Hindlimb muscle (tissue), 1 donor: ENCODE measurements at places on chromosomes 5 and 9. TPM values are rescaled to one million over a fixed set of nuclear protein-coding genes. Genes with fewer than 3 reads are reported as not detected.

Gene IQGAP2
- polyA plus RNA-seq, result 6.6 TPM

Gene IFNB1
- polyA plus RNA-seq, result not detected

Gene GRIA1
- 0.28 TPM for polyA plus RNA-seq

Gene APBA1
- 6.0 TPM for polyA plus RNA-seq

Gene C6
- 0.19 TPM for polyA plus RNA-seq

Gene SPATA31D3
- not detected for polyA plus RNA-seq

Gene SLC34A1
- polyA plus RNA-seq, result not detected

Gene SPARC
- 3,722 TPM for polyA plus RNA-seq

Gene TLR4
- polyA plus RNA-seq, result 6.2 TPM

- DNase-seq, result no peak
Measured at GRCh38 chr5:109990723-109991359, 301.1 kb downstream of the MAN2A1 start.

DNA sequence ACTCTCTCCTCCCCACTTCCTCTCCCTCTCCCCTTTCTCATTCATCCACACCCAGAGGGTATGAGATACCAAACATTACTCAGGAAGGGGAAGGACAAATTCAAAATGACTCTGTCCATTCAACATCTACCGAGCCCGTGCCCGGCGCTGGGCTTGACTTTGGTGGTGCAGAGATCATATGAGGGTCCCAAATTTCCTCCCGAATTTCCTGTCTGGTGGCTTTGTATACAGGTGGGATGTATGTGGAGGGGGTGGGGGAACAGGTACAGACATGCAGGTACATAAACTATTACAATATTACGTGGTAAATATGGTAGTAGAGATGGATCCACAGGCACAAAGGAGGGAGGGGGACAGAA lies 21.8 kb upstream of the GABRP start:
- no peak for DNase-seq

GRCh38 chr5:66859526-66859925 lies 263.3 kb downstream of the MAST4 start:
- DNase-seq, result no peak

DNA sequence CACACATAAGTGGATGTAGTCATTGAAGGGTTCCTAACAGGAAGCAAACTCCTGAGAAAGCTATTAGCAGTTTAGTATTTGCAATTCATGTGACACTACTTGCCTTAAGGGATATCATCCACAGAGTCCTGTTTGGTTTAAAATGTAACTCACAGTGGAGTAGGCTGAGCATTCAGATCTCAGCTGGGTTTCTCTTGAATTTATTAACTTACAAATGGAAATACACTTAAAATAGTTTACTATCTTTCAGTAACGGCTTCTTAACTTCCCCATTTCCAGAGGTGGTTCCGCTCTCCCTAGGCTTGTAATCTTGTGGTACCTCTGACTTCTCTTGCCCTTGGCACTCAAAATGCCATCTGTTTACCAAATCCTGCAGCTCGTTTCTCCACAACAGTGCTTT lies 660.7 kb upstream of the ADAMTS16 start:
- DNase-seq, result no peak

DNA sequence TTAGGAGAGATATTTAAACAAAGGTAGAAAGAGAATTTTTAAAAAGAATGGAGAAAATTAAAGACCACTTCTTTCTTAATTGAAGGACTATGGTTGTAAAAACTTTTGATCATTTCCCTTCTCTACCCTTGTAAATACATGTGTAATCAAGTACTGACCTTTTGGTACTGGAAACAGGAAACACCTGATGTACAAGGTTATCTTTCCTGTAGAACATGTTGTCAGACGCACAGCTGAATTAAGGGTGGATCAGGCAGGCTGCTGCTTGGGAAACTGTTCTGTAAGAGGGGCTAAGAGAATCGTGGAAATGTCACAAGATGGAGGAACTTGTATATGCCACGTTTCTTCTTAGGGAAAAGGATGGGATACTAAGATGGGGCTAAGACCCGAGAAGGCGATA lies 341.6 kb downstream of the ZNF608 start:
- DNase-seq, result no peak

DNA sequence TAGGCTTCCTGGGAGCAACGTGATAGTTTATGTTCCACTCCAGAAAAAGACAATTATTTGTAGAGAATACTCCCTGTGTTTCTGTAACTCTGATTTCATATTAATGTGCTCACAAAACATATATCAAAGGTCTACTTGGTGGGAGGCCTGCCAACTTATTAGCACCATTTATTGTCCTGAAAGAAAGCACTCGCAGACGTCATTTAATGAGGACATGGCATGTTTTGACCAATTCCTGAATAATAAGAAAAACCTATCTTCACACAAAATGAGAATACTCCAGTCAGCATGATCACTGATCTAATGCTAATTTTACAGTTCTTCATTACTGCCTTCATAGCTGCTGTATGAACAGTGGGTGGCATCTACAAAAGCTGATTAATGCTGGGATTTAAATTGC lies 46.4 kb upstream of the RASEF start:
- no peak for DNase-seq

GRCh38 chr9:121972501-121972981 lies 120.6 kb downstream of the TTLL11 start:
- DNase-seq, result no peak

- no peak for DNase-seq
Measured at GRCh38 chr5:127085371-127085770, 12.1 kb upstream of the C5orf63 start.

DNA sequence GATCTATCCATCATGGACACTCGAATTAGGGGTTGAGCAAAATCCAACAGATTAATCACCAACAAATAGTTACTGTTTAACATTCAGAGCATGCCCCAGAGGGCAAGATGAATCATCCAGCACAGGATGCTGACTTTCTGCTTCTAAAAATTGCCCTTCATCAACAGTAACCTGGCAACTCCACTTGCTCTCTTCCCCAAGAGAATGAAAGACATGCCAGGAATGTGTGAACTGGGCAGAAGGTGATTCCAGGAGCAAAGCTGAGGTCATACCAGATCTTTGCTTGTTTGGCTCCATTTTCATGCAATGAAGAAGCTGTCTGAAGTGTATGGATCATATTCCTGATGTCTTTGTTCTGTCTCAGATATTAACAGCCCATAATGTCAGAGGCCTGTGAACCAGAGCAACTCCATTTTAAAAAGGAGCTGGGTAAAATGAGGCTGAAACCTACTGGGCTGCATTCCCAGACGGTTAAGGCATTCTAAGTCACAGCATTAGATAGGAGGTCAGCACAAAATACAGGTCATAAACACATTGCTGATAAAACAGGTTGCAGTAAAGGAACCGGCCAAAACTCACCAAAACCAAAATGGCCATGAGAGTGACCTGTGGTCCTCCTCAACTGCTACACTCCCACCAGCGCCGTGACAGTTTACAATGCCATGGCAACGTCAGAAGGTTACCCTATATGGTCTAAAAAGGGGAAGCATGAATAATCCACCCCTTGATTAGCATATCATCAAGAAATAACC lies 2.5 kb upstream of the ZNF367 start:
- DNase-seq, result no peak

GRCh38 chr9:86598411-86599239 lies 244.4 kb upstream of the TUT7 start:
- DNase-seq, result peak; percentile 65

- DNase-seq, result no peak
Measured at GRCh38 chr5:851553-851952, 767 bp upstream of the ZDHHC11 start.

- DNase-seq, result peak; percentile 49
Measured at GRCh38 chr9:17906841-17907778, 328.2 kb downstream of the SH3GL2 start.

DNA sequence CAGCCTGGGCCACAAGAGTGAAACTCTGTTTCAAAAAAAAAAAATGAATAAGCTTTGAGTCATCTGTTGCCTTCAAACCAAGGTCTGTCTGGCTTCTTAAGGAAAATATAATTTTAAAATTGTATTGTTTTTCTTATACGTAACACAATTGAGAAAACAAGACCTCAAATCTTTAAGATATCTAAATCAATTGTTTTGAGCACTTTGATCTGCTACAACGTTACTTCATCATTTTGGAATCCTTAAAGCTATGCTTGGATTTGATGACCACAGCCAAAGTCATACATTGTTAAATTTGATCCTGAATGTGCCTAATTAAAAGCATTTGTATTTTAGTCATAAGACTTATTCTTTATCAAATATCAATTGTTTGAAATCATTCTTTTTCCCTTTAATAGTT lies 37.7 kb upstream of the VCAN start:
- no peak for DNase-seq

DNA sequence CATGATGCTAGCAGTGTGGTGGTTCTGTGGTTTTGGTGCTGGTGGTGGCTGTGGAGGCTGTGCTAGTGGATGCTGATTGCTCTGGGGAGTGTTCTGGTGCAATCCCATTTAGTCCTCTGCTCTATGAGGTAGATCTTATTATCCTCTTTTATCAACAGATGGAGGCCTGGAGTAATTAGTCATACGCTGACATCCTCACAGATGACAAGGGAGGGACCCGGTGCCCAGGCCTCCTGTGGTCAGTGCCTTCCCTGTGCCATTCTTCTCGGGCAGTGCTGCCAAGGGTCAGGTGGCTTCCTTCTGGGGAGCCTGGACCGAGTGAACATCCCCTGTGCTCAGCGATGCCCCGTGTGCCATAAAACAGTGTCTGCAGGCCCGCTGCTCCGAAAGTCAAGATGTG lies 74.5 kb downstream of the COL5A1 start:
- DNase-seq, result no peak

- DNase-seq, result no peak
Measured at GRCh38 chr9:3887221-3887653, 361.4 kb upstream of the RFX3 start.

DNA sequence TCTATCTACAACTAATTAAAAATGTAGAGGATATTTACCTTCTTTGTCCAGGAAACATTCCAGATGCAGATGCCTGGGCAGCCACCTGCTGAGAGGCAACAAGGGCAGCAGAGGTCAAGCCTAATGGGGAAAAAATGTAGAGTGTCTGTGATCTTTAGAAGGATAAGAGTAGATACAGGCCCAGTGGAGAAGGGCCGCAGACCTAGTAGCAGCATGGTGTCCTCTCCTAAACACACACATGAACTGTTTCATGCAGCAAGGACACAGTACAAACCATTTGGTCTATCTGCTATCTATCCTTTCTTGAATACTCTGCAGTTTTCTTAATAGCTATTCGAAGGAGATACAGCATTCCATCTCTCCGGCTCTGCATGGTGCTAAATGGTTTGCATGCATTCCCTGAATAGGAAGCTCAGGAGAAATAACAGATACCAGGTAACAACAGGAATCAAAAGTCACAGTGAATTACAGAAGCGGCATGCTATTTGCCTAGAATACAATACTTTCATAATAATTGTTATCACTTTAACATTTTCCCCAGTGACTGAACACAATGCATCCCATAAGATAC lies 107.3 kb downstream of the ZNF608 start:
- DNase-seq, result no peak
